Stimulated activated CD8-positive, alpha-beta memory T cell treated with anti-CD3 and anti-CD28 coated beads, Interleukin-12 subunit alpha, Interleukin-12 subunit beta, amount 100 ng/mL, for 1 hour (primary cell): ENCODE measurements at places on chromosomes 11 and 22.

DNA sequence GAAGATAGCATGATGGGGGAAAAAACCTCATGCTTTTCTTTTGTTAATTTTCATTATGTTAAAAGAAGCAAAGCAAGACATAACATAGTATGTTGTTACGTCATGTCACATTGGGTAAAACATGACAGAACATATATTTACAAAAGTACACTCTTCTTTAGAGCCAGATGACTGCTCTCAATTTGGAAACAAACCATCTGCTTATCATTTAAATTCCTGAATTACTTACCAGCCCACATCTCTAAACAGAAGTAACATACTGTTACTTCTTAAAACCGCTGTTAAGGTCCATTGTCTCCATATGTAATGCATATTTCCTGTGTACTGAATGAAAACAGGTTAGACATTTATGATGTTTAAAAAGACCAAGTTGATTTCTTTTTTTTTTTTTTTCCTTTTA lies 100.0 kb downstream of the TMEM135 start:
- DNase-seq, result no peak

GRCh38 chr22:49242480-49242879 lies 585.2 kb downstream of the BRD1 start:
- DNase-seq, result no peak

GRCh38 chr11:68441466-68442230 lies 18.9 kb upstream of the PPP6R3 start:
- DNase-seq, result no peak

GRCh38 chr11:19816040-19816439 lies 103.4 kb downstream of the NAV2 start:
- DNase-seq, result no peak

- no peak for DNase-seq
Observed at GRCh38 chr11:9615031-9615451, 41.6 kb downstream of the WEE1 start.
